ENCODE measurements at places on chromosomes 7 and 10. TPM values are rescaled to one million over a fixed set of nuclear protein-coding genes. Genes with fewer than 3 reads are reported as not detected.

CSTF2T gene
- 32.0 TPM for total RNA-seq

FBXL13 gene
- 9.2 TPM for total RNA-seq

KIF11 gene
- 16.2 TPM for total RNA-seq

ATP6V1F gene
- total RNA-seq, result 58.4 TPM

ZNF679 gene
- total RNA-seq, result not detected

NFE2L3 gene
- 11.7 TPM for total RNA-seq

NMT2 gene
- total RNA-seq, result 35.0 TPM

HOXA11 gene
- total RNA-seq, result not detected

TRIM50 gene
- total RNA-seq, result not detected

ZNF804B gene
- total RNA-seq, result 3.7 TPM
